ENCODE measurements at places on chromosomes 1 and 21.
A peak's percentile ranks its signal among the peaks of the same experiment; 100 is the strongest.

DNA sequence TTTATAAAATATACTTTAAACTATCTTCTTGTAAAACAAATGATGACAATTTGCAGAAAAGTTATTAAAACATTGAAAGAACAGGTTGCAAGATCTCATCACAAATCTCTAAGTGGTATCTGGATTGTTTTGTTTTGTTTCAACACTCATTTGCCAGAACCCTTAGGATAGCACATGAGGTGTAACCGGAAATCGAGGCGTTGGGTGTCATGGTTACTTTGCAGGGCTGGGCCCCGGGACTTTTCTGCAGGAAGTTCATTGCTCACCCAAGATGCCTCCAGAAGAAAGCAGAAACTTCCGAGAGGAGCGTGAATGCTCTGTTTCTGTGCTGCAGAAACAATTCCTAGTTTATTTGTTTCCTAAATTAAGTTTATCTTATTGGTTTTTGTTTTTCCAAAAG lies 2.5 kb downstream of the DISC1 start:
- DNase-seq = peak; percentile 32

GRCh38 chr1:30599721-30600120 lies 123.7 kb downstream of the MATN1 start:
- no peak for DNase-seq

GRCh38 chr1:182340233-182341058 lies 51.1 kb downstream of the GLUL start:
- DNase-seq = no peak

- DNase-seq = no peak
Observed at GRCh38 chr1:190935925-190936324, 458.3 kb upstream of the BRINP3 start.

- no peak for DNase-seq
Observed at GRCh38 chr1:173768206-173768605, 53.4 kb downstream of the KLHL20 start.

- peak; percentile 8 for DNase-seq
Observed at GRCh38 chr1:53134961-53135734, 7.3 kb downstream of the SLC1A7 start.

DNA sequence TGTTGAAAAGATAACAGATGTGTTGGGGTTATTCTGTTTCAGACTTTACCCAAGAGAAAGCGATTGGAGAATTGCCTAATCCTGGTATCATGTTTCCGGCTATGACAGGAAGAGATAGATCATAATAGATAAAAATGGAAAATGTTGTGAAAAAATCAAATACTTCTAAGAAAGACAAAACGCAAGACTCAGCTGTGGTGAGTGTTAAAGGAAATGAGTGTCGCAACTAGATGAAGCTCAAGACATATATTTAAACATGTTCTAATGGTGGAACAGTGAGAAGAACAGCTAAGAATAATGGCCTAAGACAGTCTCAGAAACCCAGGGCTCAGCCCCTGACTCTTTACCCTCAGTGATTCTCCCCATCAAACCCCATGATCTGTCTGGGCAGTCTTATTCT lies 426.7 kb upstream of the RUNX1 start:
- DNase-seq = no peak

GRCh38 chr1:22919341-22920025 lies 53.2 kb downstream of the LACTBL1 start:
- no peak for DNase-seq

DNA sequence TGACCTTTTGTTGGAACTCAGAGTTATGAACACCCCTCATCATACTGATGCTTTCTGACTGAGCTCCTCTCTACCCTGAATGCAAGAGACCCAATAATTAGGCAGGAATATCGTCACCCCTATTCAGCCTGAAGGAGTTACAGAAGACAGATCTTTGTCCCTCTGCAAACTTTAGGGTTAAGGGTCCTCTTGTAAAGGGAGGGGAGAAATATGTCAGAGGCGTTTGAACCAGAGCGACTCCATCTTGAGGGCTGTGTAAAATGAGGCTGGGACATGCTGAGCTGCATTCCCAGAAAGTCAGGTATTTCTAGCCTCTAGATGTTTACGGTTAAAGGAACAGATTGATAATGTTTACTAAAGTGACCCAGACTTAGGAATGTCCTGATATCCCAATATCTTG lies 10.5 kb upstream of the HMGN1 start:
- no peak for DNase-seq

GRCh38 chr1:8643542-8644536 lies 173.6 kb downstream of the RERE start:
- no peak for DNase-seq

DNA sequence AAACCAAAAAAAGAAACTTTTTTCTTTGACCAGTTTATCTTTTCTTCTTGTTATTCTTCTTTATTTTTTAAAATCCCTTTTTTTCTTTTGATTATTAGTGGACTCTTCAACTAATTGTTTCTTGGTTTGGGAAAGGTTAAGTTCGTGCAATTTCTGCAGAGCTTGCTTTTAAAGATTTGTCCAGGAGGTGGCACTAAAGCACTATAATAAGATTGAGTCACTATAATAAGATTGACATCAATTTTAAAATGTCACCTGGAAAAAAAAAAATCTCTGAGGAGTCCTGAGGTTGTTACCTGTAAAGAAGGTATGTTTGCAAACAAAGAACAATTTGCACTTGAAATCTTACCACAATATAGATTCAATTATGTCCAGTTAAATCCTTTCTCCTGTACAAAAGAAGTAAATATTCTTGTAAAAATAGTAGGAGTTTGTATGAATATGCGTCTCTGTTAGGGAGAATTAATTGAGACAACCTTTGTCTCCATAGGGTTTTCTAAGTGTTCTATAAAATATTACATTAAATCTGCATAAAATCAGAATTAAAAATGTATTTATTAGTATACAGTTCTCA lies 166.7 kb downstream of the ADGRL4 start:
- peak; percentile 44 for DNase-seq

- DNase-seq = no peak
Observed at GRCh38 chr1:182207300-182207699, 145.8 kb upstream of the ZNF648 start.

GRCh38 chr1:11227106-11228077 lies 35.0 kb downstream of the MTOR start:
- DNase-seq = peak; percentile 5

- DNase-seq = no peak
Observed at GRCh38 chr1:165383599-165384405, 27.3 kb upstream of the LMX1A start.

DNA sequence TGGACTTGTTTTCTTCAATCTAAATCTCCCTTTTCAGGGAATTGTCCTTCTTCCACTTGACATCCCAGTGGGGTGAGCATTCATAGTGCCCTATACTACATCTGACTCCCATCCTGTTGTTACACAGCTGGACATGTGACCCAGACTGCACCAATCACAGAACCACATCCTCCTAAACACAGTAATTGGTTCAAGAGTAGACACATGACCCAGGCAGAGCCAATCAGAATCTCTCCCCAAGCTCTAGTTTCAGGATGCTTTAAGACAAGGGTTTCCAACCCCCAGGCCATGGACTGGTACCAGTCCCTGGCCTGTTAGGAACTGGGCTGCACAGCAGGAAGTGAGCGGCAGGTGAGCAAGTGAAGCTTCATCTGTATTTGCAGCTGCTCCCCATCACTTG lies 5.6 kb upstream of the DDOST start:
- no peak for DNase-seq

DNA sequence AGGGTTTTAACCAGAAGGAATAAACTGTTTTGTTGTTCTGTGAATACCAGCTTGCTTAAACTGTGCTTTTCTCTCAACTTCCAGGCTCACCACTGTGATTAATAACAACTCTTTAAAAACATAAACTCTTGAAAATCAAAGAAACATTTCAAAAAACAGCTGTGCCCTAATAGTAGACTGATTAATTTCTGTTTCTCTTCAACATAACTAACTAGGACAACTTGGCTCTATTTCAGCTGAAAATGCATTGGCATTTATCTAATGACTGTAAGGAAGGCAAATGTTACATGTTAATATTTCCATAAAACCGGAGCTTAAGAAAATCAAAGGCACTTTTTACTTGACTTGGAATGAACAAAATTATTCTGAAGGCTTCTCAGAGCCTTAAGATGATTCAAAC lies 656.1 kb upstream of the NEGR1 start:
- DNase-seq = no peak

DNA sequence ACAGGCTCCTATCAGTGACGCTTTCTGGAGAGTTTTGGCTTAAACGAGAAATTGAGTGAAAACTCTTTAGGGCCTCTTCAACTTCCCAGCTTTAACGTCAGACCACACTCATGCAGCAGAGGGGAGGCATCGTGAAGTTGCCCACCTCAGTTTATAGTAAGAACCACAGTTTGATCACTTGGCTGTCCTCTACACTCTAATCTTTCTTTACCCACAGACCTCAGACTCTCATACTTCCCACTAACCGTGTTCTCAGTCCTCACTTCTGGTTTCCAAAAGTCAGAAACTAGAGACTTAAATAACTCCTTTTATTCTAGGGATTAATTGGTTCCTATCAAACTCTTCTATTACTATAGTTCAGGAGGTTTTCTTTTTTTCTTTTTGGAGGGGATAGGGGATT lies 302.2 kb downstream of the NTNG1 start:
- DNase-seq = no peak

- DNase-seq = peak; percentile 44
Observed at GRCh38 chr21:45551316-45551715, 9.1 kb upstream of the SLC19A1 start.

DNA sequence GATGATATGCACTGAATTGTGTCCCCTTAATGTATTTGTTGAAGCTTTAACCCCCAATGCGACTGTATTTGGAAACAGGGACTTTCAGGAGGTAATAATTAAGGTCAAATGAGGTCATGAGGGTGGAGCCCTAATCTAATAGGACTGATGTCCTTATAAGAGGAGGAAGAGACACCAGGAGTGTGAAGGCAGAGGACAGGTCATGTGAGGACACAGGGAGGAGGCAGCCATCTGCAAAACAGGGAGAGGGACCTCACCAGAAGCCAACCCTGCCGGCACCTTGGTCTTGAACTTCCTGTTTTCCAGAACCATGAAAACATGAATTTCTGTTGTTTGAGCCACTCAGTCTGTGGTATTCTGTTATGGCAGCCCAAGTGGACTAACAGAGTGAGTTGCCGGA lies 15.3 kb downstream of the SYF2 start:
- DNase-seq = no peak

DNA sequence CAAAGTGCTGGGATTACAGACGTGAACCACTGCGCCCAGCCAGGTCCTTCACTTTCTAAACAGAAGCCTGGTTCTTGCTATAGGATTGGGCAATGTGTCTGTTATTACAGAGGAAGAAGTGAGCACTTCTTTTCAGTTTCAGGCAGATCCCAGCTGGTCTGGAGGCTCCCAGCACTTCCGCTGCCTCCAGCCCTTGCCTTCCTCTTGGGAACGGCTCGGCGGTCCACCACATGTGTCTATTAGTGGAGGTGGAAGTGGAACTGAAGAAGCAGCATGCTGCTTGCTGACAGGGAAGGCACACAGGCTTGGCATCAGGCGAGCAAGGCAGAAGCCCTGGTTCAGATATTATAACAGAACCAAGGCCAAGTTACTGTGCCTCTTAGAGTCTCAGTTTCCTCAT lies 17.0 kb downstream of the MKNK1 start:
- DNase-seq = no peak

DNA sequence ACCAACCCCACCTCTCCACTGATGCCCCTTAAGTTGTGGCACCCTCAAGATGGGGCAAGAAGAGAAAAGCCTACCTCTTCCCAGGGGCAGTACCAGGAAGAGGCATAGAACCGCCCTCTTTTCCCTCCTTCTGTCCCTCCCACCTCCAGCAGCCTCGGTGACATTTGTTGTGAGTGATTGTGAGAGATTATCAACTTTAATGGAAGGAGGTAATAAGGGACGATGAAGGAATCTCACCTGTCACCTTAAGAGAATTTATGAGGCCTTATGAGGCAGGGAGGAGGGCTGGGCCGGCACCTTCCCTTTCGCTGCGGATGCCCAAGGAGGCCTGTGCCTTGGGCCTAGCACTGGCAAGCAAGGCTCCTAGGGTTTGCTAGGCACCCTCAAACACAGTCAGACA lies 1.4 kb upstream of the ADGRB2 start:
- DNase-seq = no peak

DNA sequence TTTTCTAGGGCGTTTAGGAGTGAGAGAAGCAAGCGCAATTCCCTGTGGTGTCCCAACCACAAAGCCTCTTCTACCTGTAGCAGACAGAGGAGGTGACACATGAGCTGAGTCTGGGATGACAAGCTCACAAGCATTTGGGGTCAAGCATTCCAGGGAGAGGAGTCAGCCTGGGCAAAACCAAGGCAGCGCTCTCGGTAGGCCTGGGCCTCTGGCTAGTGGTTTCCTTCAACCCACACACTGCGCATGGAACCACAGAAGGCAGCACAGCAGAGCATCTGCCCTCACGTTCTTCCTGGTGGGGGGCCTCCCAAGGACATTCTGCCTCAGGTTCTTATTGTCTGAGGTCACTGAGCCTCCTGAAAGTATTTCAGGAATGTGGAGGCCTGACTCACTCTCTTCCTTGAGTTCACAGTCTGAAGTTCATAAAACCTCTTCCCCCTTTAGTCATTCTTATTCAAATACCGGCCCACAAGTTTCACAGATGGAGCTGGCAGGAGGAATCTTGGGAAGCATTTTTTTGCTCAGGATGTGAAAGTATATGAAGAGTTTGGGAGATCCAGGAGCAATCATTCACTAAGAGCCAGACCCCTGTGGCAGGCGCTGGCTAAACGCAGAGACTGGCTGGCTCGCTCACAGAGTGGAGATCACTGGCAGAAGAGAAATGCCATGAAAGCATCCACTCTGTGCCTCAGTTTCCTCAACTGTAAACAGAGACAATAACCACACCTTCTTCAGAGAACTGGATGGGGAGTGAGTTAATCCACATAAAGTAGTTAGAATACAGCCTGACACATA lies 26.8 kb downstream of the CCN1 start:
- DNase-seq = no peak

GRCh38 chr1:111154021-111154999 lies 14.3 kb downstream of the CEPT1 start:
- no peak for DNase-seq

DNA sequence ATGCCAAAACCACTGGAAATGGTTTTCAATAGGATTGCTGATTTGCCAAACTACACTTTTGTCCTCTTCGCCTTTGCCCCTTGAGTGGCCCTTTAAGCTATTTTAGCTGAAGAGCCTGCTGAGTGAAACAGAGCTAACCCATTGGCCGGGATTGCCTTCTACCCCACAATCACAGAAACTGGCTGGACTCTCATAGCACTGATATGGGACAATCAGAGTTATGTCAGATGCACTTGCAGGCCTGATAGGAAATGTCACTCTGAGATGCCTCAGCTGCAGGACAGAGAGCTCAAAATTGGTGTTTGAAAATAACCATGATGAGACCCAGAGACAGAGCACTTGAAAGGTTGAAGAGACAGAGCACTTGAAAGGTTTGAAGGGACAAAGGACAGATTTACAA lies 354.4 kb downstream of the BRINP2 start:
- no peak for DNase-seq

- no peak for DNase-seq
Observed at GRCh38 chr1:223210788-223211120, 67.7 kb upstream of the TLR5 start.

GRCh38 chr1:64114012-64114525 lies 89.4 kb upstream of the UBE2U start:
- DNase-seq = no peak

GRCh38 chr1:217059401-217059800 lies 336.2 kb upstream of the ESRRG start:
- no peak for DNase-seq

All from CD4-positive, alpha-beta T cell treated with Interleukin-17A for 1 hour (primary cell).